ENCODE measurements at places on chromosomes 11 and 22.

DNA sequence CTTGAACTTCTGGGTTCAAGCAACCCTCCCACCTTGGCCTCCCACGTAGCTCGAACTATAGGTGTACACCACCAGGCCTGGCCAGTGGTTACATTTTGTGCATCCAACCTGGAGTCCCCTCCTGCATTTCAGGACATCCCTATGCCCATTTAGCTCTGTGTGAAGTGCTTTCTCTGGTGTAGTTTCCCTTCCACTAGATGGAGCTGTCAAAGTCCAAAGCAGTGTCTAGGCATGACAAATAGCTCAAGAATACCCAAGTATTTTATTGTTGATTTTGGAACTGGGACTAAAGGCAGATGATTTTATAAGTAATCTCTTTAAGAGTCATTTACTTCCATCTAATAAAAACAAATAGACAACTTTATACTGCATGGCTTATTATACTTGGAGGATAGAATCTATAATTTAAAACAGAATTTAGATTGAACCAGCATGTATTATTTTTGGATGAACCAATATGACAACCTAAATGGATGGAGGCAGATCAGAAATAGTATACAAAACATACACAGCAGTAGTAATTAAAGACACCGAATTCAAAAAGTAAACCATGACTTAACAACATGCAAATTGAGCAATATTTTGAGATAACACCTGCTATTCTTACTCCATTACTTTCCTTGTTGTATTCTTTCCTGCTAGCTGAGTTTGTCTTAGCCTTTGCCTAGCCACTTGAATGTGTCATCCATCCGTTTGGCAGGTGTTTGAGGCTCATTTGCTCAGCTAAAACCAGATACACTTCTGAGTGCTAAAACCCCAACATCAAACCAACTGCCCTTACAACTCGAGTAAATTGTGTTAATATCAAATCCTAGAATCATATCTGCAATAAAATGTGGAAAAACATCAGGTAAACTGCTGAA, 37.7 kb downstream of the EIF4ENIF1 start:
- no peak for DNase-seq

GRCh38 chr22:34308101-34308500, 387.8 kb upstream of the LARGE1 start:
- DNase-seq, result no peak

DNA sequence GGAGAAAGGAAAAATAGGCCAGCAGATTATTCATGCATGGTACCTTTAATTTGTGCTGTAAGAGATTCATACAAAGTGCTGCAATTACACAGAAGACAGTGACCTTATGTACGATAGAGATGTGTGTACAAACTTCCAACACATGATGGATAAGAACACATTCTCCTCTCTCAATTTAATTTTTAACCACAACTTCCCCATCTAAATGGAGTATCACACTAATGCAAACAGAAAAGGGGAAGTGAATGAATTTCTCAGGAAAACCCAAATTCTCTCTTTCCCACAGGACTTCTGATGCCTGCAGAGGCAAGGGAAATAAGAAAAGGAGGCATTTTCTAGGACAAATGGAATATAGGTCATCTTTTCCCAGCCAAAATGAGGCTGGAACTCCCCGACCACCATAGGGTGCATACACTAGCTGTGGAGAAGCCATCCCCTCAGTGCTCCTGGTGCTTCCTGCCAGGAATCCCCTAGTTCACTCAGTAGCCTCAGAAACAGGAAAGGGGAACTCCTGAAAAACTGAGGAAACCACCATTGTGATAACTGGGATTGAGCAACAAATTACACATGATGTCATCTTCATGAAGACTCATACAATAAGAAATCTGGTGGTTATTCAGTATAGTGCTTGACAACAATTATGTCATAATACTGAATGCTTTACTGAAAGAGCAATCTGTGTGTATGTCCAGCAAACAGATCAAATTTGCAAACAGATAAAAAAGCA, 22.4 kb downstream of the MMP10 start:
- DNase-seq, result no peak

DNA sequence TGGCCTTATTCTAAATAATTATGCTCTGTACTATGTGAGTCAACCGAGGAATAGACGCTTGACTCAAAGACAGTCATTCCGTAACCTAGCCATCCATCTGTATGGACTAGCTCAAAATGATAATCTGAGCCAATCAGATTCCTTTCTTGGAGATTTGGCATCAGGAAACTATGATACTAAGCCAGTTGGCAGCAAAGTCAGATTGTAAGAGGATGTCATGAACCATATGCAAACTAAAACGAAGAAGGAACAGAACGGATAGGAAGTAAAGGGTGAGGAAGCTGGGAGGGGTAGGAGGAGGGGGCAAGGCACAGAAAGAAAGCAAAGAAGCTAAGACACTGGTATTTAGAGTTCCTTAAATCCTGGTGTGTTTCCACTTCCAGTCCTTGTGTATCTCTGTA, 10.7 kb upstream of the SESN3 start:
- DNase-seq, result no peak

DNA sequence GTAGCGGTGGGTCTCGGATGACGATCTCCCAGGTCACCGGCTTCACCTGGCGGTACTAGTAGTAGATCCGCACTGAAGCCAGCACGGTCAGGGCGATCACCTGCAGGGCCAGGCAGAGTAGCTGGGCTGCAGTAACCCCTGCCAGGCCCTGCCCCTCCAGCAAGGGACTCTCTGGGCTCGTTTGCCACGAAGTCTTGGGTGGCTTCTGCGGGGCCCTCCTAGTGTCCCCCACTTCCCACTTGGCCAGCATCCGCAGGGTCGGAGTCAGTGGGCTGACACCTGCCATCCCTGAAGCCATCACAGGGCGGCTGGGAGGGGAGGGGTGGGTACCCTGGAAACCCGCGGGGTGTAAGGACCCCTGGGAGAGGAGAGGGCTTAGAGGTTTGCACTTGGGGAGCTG, 214.0 kb downstream of the OR4C45 start:
- DNase-seq, result no peak

DNA sequence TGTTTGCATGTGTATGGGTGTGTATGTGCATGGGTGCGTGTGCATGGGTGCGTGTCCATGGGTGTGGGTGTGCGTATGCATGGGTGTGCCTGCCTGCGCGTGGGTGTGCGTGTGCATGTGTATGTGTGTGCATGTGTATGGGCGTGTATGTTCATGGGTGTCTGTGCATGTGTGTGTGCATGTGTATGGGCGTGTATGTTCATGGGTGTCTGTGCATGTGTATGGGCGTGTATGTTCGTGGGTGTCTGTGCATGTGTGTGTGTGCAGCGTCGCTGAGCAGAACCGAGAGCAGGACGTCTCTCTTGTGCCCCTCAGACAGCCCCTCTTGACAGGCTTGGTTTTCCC, 13.9 kb downstream of the IL17REL start:
- no peak for DNase-seq

DNA sequence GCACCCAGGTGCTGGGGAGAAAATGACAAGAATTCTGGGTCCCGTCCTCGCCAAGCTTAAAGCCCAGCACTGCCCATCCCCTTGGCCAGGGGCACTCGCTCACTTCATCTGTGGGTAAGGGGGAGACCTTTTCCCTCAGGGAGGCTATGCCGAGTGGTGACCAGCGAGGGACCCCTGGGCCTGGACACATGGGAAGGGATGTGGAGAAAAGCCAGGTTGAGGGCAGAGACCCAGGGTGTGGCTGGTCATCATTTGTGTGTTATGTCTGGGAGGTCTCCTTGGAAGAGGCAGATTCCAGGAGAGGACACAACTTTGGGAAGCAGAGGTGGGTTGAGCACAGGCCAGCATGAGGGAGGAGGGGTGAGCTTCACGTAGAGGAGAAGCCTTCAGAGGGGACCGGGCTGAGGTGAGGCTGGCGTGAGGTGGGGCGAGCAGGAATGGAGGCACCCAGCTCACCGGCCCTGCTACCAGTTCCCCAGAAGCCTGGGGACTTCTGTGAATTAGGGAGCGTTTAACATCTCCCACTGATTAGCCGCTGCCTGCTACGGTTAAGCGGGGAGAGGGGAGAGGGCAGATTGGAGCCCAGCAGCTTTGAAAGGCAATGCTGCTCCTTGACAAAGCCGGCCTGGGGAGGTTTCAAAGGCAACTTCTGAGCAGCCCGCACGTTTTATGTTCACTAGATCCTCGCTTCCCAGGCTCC, 25.8 kb upstream of the NECTIN1 start:
- DNase-seq, result no peak

DNA sequence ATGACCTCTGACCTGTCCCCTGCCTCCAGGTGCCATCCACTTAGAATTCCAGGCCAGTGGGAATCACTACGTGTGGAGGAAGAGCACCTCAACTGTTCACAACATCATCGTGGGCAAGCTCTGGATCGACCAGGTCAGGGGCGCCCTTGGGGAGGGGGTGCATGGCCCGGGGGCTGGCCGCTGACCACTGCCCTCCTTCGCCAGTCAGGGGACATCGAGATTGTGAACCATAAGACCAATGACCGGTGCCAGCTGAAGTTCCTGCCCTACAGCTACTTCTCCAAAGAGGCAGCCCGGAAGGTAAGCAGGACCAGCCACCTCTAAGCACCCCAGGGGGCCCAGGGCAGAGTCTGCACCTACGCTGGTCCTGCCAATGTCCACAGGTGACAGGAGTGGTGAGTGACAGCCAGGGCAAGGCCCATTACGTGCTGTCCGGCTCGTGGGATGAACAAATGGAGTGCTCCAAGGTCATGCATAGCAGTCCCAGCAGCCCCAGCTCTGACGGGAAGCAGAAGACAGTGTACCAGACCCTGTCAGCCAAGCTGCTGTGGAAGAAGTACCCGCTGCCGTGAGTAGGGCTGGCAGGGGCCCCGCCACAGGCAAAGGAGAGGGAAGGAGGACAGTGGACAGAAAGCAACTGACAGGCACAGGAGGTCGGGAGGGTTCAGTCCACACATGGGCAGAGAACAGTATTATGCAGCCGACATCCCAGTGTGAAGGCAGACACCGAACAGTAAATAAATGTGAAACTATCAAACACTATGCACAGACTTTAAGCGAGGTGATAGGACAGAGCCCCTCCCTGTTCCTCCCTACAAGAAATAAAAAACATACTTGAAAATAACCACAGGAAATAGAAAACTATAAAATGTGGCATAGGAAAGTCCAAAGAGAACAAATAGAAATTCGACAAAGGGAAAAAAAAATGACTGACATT, 74.9 kb downstream of the MORC2 start:
- DNase-seq, result no peak

DNA sequence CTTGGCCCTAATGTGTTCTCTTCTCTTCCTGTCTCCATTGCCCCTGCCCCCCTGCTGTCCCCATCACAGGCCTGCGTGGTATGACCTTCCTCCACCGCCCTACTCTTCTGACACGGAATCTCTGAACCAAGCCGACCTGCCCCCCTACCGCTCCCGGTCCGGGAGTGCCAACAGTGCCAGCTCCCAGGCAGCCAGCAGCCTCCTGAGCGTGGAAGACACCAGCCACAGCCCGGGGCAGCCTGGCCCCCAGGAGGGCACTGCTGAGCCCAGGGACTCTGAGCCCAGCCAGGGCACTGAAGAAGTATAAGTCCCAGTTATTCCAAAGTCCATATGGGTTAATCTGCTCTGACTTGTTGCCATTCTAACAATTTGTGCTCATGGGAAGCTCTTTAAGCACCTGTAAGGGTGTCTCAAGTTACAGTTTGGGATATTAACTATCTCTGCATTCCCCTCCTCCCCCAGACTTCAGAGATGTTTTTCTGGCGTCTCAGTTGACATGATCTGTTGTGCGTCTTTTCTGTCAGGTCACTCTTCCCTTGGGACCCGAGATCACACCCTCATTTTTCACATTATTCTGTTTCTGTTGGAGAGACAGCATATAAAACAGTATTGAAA, 60.0 kb downstream of the COMMD9 start:
- DNase-seq, result no peak

DNA sequence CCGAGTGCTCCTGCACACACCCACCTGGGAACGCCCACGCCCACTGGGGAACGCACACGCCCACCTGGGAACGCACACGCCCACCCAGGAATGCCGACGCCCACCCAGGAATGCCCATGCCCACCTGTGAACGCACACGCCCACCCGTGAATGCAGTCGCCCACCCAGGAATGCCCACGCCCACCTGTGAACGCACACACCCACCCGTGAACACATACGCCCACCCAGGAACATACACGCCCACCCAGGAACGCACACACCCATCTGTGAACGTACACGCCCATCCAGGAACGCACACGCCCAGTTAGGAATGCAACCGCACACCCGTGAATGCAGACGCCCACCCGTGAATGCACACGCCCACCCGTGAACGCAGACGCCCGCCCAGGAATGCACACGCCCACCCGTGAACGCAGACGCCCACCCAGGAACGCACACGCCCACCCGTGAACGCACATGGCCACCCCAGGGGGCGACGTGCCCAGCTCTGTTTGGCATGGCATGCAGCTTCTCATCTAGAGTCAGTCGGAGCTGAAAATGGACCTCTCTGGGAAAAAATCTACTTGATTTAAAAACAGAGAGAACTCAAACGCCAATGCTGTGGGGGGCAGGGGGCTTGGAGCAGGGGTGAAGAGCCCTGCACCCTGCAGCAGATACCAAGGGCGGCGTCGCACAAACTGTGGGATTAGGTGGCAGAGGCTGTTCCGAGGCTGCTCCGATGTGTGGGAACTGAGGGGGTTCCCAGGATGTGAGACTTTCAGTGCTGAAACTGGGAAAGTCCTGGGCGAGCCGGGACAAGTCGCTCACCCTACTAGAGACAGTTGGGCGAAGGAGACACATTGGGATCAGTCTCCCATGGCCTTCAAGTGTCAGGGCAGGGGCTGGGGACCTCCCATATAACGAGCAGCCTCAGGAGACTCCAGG, 83.3 kb downstream of the MYEOV start:
- DNase-seq, result peak; percentile 3

GRCh38 chr11:40732132-40732531, 727.3 kb downstream of the LRRC4C start:
- no peak for DNase-seq

GRCh38 chr11:86064220-86064803, 4.6 kb downstream of the PICALM start:
- no peak for DNase-seq

GRCh38 chr22:47694536-47695130, 932.2 kb downstream of the TBC1D22A start:
- no peak for DNase-seq

GRCh38 chr11:27381238-27381666, 18.2 kb upstream of the CCDC34 start:
- no peak for DNase-seq

DNA sequence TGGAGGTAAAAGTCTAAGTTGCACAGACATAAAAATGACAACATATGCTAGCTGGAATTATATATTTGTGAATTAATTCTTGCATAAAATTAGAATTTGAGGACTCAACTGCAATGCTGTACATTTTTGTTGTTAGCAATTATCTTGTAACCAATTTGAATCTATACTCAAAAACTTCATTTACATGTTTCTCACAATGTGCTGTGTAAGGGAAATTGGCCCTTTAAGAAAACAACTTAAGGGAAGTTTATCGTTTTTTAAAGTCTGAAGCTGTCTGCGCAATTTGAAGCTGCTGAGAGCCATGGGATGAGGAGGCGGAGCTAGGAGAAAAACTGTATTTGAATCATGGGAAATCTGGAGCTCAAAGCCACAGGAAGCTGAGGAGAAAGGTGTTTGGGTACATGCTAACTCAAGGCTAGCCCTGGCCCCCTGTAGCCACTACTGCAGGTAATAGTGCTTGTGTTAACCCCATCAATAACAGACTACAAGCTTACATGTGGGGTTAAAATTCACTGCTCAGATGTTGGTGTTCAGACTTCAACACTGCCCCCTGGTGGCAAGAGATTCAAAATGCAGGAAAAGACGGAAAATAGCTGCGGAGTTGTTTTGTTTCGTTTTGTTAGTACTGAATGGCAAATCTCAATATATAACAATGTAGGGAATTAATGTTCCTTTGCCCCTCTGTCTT, 126.1 kb downstream of the BRD1 start:
- no peak for DNase-seq
